SW 1271 (cell line): ENCODE measurements at places on chromosomes 11 and 22.

GRCh38 chr11:114432893-114433292 is 6.4 kb upstream of the REXO2 start:
- no peak for DNase-seq

DNA sequence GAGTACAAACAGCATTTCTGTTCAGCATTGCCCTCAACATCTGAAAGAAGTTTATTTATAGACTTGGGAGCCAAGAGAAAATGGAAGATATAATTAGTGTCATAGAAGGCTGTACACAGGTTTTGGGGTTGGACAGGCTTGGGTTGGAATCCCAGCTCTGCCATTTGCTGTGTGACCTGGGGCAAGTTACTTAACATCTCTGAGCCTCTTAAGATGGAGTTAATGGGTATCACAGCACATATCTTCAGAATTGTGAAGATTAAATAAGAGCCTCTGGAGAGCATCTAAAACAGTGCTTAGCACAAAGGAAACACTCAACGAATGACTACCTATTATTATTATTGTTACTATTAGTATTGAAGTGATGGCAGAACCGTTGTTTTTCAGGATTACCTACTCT is 12.1 kb downstream of the CACNG2 start:
- no peak for DNase-seq

- DNase-seq = no peak
Observed at GRCh38 chr11:105738986-105739795, 129.3 kb downstream of the GRIA4 start.

GRCh38 chr22:37240240-37240940 is 3.7 kb downstream of the RAC2 start:
- DNase-seq = no peak

GRCh38 chr22:31728857-31729256 is 21.1 kb downstream of the PRR14L start:
- no peak for DNase-seq

DNA sequence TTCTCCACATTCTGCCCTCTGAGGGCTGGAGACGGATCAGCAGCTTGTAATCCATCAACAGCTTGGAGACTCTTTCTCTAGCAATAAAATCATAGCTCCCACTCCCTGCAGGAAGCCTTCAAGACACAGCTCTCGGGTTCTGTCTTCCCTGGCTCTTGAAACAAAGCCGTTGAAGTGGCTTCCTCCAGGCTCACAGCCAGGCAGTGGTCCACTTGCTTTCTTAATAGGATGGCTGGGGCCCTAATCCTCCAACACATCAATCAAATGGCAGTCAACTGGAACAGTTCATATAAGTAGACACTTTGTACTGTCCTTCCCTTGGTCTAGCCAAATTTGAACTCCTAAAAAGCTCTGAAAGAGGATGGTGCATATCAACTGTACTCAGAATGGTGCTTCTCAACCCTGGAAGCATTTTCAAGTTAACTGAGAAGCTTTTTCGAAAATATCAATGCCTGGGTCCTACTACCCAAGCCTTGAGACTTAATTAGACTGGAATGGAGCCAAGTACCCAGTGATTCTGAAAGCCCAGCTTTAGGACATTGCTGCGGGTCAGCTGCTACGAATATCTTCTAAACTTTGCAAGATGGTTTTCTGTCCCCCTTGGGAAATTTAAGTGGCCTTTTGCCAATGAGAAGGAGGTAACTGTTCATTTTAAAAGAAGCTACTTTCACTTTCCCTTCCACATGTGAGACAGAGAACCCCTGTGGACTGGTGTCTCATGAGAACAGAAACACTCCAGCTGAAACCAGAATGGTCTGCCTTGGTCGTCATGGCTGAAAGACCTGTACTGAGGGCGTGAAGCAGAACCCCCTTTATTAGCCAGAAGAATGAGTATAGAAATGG is 74.7 kb downstream of the SC5D start:
- DNase-seq = no peak

DNA sequence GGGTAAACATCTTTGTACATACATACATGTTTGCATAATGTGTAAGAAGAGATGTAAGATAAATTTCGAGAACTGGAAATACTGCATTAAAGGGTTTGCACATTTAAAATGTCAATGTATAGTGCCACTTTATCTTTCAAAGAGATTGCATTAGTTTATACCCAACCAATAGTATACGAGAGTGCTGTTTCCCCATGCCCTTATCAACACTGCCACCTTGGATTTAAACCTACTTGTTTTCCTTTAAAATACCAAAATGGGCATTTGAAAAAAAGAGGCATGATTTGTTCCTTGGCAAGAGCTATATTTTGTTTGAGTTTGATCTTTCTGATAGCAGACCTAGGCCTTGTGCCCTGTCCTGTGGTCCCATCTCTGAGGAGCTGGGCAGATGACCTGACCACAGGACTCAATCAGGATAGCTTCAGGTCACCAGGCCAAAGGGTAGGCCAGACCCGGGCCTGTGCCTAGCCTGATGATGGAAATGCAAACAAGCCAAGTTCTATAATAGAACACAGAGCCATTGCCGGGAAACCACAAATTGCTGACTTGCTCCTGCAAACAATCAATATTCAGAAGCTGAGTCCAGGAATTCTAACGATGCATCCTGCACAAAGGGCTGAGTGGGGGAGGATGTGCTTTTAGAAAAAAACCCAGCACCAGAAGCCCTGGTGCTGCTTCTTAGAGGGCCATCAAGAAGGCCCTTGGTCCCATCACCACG is 16.9 kb upstream of the ALG8 start:
- DNase-seq = no peak

- no peak for DNase-seq
Observed at GRCh38 chr11:121540627-121541026, 87.9 kb upstream of the SORL1-AS1 start.

DNA sequence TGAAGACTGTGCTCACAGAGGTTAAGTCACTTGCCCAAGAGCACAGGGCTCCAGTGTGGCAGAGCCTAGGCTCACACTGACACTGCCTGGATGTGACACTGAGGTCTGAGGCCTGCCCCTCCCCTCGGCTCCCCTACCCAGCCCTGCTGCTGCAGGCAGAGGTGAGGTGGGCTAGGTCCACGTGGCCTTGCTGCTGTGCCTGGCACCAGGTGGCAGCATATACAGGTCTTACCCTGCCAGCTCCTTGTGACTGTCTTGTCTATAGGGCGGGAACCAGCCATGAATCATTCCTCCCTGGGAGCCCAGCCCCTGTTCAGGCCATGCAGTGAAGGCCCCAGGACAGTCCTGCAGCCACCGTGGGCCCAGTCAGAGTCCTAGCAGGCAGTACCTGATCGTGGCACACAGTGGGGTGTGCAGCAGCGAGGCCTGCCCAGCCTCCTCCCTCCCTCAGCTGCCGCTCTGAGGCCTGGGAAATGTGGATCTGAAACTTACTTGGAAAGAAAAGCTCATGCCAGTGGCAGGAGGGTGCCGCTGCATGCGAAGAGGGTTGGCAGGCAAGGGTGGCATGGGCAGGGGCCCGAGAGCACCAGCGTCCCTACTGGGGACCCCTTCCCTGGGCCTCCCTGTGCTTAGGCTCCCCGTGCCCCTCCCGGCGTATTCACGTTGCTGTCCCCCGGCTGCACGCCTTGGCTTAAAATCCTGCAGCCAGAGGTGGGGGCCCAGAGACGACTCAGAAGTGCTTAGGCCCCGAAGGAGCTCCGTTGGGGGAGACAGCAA is 1.2 kb upstream of the CERK start:
- DNase-seq = no peak
